ENCODE measurements at places on chromosomes 3 and 15. TPM values are rescaled to one million over a fixed set of nuclear protein-coding genes. Genes with fewer than 3 reads are reported as not detected.
A peak's percentile ranks its signal among the peaks of the same experiment; 100 is the strongest.

TTC23 gene
- total RNA-seq: not detected

LACTB gene
- 9.6 TPM for total RNA-seq

C2CD4B gene
- total RNA-seq: not detected

CAV3 gene
- total RNA-seq: not detected

EPB42 gene
- not detected for total RNA-seq

DNA sequence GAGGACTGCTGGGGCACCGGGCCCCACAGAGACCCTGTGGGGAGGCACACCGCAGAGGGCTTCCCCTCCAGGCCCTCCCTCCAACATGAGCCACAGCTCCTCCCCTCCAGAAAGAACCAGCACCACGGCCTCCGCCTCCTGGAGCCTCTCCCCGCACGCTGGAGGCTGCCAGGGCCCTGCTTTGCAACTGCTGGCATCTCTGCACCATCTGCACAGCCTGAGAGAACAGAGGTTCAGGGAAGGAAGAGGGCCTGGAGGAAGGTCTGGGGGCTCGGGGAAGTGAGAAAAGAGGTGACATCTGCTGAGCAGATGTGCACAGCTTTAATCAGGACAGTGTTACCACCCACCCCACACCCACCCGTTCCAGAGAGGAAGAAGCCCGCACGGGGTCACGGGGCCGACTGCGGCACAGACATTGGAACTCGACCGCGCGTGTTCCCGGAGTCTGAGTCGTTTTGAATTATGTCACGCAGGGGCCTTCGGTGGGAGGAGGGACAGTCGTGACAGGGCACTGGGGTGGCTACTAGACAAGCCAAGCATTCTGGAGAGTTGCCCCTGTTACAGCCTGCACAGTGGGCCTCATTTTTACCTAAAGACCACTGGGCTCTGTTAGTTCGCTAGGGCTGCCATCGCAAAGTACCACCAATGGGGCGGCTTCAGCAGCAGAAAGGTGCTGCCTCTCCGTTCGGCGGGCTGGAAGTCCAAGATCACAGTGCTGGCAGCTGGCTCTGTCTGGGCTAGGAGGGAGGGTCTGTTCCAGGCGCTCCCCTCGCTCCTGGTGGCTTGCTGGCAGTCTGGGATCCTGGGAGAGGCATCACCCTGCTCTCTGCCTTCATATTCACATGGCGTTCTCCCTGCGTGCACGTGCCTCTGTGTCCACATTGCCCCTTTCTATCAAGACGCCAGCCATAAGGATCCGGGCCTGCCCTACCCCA lies 194.8 kb downstream of the XXYLT1 start:
- no peak for DNase-seq

DNA sequence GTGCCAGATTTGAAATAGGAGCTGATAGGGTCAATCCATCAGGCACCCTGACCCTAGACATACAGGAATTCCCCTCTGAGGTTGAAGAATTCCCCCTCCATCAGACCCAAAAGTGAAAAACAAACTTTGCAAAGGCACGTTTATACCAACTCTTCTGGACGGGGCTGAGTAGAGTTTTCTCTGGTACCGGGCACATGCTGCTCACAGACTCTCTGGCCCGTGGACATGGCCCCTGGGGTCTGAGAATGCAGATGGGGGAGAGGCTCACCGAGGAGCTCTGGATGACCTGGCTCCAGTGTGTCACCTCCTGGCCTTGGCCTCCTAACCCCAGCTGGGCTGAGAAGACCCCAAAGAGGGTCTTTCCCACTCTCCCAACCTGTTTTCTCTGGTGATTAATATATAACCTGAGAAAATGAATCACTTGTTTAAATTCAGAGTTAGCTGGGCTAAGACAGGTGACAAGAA lies 11.2 kb upstream of the LIPC start:
- no peak for DNase-seq

DNA sequence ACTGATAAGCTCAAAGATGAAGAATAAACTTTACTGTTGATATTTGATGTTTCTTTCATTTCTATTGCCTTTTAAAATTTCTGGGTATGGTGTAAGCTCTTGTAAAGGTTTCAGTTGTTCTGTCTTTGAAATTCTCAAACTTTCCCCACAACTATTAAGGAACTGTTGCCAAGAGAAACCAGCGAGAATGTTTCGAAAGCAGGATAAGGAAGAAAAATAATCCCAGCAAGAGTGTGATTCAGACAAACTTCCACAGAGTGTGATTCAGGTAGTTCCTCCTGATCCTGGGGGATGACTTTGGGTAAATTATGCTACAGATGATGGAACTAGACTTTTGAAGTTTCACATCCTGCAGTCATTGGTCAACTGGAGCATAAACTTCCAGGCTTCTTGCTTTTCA lies 632.0 kb downstream of the NSUN3 start:
- DNase-seq: no peak

DNA sequence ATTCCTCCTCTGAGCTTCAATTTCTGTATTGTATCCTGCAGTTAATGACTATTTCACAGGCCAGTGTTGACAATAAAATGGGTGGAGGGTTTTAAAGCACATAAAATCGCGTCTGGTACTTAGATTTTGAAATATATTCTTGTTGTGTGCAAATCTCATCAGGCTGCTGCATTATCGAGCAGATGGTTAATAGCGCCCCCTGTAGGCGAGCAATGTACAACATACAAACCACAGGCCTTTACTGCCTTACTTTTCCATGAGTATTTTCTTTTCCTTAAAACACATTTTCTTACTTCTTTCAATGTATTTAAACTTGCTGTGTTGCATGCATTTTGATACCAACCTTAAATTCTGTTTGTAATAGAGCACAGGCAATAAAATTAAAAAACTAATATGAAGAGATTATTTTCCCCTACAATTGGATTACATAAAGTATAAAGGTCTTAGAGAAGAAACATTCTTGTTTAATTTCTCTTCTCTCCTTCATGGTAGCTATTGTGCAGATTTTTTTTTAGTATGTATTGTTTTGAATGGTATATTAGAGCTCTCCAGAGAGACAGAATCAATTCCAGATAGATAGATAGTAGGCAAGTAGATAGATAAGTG lies 608.4 kb downstream of the CADM2 start:
- DNase-seq: peak; percentile 24

GRCh38 chr3:124395162-124395561 lies 335.1 kb upstream of the UMPS start:
- DNase-seq: no peak

GRCh38 chr15:32781781-32782180 lies 64.0 kb downstream of the GREM1 start:
- DNase-seq: no peak

- DNase-seq: peak; percentile 9
These were observed 360.0 kb upstream of the PROK2 start for GRCh38 chr3:72144773-72145505.

- no peak for DNase-seq
These were observed 111.9 kb upstream of the CHD2 start for GRCh38 chr15:92788196-92788595.

All from CD8-positive, alpha-beta T cell (primary cell).